ENCODE measurements at places on chromosomes 16 and 17.
A peak's percentile ranks its signal among the peaks of the same experiment; 100 is the strongest.

DNA sequence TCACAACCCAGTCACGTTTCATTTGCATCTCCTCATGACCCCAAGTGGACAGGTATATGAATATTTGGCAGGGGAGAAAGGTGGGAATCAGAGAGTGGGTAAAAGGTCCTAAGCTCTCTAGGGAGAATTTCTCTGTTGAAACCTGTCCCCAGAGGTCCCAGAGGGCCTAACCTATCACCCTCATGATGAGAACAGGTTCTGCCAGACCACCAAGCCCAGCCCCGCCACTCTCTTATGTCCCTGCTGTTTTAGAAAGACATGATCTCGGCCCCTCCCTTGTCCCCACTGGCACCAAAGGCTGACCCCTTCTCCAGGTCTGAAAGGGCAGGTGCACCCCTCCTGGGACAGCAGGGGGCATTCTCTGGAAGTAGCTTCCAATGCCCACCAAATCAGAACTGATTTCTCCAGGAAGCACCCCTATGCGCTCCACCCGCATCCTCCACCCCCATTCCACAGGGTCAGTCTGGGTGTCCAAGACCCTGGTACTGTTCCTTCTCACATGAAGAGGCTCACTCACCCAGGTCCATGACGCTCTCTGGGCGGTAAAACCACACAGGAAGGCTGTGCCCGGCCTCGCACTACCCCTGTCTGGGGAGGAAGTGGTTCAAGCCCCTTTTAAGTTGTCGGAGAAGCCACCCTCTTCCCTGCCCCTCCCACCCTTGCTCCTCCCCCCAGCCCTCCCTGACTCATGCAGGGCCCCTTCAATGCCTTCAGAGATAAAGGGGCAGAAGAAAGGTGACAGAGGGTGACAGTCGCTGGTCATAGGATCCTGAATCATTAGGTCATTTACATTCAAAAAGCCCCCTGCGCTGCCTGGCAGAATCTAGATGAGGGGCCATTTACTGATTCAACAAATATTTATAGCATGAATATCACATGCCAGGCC lies at the start of gene CCR7:
Gene CCR7 (minus strand): TSS at position 590 of the 886 bp plus-strand sequence. CDS start 63 bp downstream, at position 527.
- DNase-seq = peak; percentile 83

DNA sequence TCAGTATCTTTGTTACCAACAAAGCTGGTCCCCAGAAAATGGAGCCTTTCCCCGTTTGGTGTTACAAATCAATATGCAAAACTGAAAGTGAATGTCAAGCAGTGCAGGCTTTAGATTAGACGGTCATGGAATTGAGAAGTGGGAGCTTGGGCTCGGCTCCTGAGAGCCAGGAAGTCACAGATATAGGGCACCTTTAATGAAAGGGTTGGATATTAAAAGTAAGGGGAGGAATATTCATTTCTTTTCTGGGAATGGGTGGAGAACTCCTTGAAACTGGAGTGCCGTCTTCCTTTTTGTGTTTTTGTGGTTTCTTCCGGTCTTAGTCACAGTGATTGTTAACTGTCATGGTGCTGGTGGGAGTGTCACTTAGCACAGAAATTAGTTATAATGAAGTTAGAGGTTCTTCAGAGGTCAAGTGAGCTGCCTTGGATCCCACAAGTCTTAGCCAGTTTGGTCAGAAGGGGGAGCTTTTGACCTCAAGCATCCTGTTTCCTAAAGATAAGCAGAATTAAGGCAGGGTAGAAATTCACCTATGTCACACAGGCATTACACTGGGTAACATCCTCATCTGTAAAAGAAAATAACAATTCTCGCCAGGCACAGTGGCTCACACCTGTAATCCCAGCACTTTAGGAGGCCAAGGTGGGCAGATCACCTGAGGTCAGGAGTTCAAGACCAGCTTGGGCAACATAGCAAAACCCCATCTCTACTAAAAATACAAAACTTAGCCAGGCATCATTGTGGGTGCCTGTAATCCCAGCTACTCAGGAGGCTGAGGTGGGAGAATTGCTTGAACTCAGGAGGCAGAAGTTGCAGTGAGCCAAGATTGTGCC lies 9.6 kb upstream of the EIF1 start:
- no peak for DNase-seq

GRCh38 chr16:4778050-4778392 lies 10.1 kb downstream of the SEPTIN12 start:
- no peak for DNase-seq

DNA sequence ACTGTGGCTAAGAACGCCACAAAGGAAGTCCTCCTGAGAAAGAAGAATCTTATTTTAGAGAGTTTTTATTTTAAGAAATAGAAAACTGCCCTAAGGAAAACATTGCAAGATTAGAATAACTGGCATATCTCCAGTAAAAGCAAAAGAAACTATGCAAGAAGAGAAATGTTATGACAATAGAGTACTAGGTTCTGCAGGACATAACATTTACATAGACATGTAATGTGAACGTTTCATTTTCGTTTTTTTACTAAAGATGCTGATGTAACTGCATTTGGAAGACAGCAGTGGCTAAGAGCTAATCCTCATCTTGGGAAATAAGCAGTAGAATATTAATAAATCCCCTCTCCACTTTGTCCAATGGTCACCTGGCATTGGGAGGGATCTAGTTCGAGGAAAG lies 7.8 kb upstream of the ASGR2 start:
- DNase-seq = no peak

GRCh38 chr17:62807812-62808575 lies at the start of gene MARCHF10:
Gene MARCHF10, minus strand, starts transcription at chr17:62808314. Its CDS starts 6,579 bp downstream, at chr17:62801735.
- DNase-seq = no peak

DNA sequence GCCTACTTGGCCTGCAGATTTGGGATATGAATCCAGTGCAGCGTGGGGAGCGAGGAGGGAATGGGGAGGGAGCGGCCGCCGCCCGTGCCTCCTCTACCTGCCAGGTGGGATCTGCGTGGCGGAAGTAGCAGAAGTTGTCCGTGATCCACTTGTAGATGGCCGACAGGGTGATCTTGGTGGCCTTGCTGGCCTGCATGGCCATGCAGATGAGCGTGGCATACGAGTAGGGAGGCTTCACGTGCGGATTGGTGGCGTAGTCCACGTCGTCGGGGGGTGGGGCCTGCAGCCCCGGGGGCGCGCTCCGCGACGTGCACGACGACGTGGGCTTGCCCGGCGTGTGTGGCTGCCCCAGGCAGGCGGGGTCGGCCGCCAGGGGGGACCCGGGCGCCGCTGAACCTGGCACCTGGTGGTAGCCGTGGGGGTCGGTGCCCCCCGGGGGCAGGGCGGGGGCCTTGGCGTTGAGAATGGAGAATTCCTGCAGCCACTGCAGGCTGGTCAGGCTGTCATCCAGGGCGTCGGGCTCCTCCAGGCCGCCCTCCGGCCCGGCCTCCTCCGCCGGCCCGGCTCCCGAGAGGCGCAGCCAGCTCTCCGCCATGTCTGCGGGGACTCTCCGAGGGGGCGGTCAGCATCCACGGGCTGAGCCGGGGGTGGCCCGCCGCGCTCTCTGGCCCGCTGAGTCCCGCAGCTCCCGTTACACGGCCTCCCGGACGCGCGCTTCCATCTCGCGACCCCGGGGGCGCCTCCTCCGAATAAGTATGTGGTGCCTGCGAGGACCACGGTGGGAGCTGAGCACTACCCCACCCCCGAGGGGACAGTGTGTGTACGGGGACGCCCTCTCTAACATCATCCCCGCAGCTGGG lies 1.0 kb downstream of the FOXJ1 start:
- DNase-seq = no peak

DNA sequence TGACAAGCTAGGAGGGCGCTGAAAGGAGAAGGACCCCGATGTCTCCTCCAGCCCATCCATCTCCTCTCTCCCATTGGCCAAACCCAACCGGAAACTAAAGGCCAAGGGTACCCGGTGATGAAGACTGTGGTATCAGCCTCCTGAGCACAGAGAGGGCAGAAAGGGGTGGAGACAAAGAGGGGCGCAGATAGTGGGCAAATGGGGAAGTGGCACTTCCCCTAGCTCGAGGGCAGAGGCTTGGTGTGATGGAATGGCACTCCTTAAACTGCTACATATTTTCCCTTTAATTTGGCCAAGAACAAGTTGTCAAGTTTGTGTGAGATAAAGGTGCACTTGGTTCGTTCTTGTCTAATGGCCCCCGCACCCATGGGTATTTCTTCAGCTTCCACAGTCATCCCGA lies 27.8 kb downstream of the IL4R start:
- no peak for DNase-seq

DNA sequence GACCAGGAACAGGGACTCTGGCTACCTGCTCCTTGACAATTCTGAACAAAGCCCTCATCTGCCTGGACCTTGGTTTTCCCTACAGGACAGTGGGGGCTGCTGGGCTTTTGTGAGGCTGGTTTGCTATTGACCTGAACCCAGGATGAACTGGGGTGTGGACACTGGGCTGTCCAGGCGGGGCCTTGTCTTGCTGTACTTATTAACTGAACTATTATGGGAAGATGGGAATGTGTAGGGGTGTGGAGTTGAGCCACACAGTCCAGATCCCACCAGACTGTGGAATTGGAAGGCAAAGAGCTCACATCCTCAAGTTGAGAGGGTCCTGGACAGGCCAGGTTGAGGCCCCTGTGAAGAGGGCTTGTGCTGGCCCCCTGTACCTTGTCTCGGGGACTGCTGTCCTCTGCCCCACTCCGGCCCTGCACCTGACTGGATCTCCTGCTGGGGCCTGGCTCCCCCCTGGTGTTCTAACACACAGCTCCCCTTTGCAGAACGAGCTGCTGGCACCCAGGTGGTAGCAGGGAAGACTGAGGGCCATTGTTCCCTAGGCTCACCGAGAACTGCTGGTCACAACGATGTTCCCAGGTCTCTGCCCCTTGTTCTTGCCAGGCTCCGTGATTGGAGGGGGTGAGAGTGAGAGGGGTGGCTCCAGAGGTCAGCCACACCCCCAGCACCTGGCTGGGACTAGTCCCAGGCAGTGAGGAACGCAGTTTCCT lies 51.8 kb upstream of the CDC42EP4 start:
- no peak for DNase-seq

- no peak for DNase-seq
These were observed 8.7 kb downstream of the PPM1E start for GRCh38 chr17:58764373-58764772.

Data from mesenteric fat pad (tissue), 1 donor.